CD4-positive, alpha-beta T cell treated with Interleukin-6 at 100 ng/mL for 8 hours (primary cell): ENCODE measurements at places on chromosomes 7 and 10.
A peak's percentile ranks its signal among the peaks of the same experiment; 100 is the strongest.

- DNase-seq, result peak; percentile 49
Measured at GRCh38 chr10:110498087-110498981, 627 bp downstream of the DUSP5 start.

GRCh38 chr7:131932271-131932670 lies 375.8 kb upstream of the PODXL start:
- no peak for DNase-seq

- DNase-seq, result no peak
Measured at GRCh38 chr7:122315507-122316466, 11.2 kb upstream of the FEZF1 start.

DNA sequence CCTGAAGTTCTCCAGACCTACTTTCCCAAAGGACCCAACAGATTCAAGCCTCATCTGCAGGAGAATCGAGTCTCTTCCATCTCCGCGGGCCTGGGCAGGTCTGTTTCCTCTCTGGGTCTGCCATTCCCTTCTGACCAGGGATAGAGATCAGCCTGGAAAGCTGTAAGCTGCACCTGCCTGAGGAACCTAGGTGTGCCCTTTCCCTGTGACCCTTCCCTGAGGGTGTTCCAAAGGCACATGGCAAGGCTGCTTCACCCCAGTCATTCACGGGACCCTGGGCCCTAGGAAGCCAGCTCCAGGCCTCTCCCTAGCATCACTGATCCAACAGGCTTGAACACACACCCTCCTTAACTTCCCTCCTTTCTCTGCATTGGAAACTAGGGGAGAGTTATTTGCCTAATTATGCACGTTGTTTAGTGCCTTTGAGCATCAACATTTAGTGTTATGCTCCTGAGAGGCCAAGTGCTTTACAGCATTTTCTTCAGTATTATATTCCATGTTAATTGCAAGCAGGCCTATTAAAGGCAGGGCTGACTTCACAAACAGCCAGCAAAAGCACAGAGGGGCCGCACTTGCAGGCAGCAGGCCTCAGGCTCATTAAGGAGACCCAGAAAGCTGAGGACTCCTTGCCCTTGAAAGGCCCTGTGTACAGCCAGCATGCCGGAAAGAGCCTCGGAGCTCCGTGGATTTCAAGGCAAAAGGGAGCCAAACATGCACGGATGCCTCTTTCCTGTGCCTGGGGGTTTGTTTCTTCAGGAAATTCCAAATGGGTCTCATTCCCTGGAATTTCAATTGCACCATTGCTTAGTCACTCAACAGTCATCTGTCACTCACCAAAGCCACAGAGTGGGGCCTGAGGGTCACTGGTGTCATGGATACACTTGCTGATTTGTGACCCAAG lies 91.0 kb upstream of the FAM20C start:
- no peak for DNase-seq

DNA sequence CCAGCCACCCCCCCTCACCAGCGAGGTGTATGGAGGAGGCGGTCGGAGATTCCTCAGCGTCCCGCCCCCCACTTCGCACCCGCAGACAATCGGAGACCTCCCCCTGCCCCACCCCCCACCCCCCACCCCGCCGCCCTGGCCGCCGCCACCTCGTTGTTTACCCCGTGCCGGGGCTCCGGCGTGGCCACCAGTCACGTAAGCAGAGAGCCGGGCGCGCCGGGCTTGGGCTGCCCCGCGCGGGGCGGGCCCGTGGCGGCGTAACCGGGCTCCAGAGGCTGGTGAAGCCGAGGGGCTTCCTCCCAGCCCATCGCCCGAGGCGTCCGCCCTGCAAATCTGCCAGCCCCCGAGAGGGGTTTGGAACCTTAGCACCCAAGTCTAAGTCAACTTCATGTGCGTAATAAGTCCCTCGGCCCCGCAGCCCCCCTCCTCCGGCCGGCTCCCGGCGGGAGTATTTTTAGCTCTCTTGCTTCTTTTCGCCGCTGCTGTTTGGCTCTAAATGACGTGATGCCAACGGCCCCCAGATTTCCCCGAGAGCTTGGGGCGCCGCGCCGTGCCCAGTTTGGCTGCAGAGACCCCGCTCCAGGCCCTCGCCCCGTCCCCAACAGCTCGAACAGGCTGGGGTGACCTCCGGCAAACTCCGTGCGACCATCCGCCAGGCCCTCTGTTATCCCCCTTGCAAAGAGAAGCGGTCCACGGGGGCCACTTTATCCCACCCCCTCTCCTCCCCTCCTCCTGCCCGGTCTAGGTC lies 2.7 kb downstream of the MXI1 start:
- no peak for DNase-seq

- no peak for DNase-seq
Measured at GRCh38 chr10:57844387-57844998, 423.2 kb downstream of the IPMK start.

GRCh38 chr10:47402641-47403301 lies 18.7 kb upstream of the ZNF488 start:
- DNase-seq, result no peak

- no peak for DNase-seq
Measured at GRCh38 chr10:111109501-111110242, 32.8 kb downstream of the ADRA2A start.

DNA sequence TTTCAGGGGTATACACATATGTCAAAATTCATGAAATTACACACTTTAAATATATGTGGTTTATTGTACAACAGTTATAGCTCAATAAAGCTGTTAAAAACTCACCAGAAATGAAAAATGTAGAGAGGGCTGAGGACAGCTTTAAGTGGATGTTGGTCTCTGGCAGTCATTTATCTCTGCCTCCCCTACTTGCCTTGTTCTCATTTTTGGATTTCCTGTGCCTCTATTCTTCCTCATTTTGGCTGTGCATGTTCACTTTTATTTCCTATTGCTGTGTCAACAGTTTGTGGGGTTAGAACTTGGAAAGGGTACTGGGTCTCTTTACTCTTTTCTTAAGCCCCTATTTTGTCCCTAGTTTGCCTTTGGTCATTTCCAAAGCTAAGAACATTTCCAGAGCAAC lies 18.6 kb upstream of the MEST start:
- DNase-seq, result no peak

DNA sequence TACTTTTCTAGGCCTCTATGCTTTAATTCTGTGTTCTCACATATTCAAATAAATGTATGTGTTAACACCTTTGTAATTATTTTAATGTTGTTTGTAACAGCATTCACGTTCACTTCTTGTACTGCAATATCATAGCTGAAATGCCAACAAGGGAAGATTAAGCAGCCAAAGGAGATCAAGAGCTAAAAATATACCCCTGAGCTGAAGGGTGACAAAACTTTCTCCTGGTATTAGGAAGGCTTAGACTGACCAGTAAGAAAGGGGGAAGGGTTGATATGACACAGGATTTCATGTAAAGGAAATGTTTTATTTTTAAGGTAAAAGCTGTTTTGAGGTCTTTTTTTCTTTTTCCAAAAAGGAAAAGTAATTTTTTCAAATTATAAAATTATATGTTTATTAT lies 40.4 kb upstream of the VDAC2 start:
- no peak for DNase-seq

DNA sequence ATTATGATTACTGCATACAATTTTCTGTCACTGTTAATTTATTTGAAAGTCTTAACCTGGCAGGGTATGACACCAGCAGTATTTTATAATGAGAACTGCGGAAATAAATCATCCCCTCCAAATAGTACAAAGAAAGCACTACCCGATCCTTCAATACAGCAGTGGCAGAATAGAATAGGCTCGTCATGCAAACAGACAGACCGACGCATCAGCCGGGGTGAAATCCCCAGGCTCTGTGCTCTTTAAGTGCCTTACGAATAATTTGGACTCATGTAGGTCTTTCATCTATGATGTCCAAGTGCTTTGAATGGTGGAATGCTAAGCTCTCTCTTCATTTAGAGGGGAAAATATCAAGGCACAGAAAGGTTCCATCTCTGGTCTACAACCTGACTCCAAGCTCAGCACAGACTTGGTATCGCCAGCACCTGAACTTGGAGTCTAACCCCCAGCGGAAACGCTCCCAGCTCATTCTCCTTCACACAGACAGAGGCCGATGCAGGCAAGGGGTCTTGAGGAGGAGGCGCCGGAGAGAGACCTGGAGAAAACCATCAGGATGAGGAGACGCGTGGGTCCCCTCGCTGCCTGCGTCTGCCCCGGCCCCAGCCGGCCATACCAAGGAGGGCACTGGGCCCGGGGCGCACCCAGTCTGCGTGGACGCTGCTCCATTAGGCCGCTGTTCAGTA lies 568.1 kb upstream of the MKI67 start:
- DNase-seq, result no peak

- DNase-seq, result no peak
Measured at GRCh38 chr7:132696332-132696731, 120.1 kb upstream of the PLXNA4 start.

DNA sequence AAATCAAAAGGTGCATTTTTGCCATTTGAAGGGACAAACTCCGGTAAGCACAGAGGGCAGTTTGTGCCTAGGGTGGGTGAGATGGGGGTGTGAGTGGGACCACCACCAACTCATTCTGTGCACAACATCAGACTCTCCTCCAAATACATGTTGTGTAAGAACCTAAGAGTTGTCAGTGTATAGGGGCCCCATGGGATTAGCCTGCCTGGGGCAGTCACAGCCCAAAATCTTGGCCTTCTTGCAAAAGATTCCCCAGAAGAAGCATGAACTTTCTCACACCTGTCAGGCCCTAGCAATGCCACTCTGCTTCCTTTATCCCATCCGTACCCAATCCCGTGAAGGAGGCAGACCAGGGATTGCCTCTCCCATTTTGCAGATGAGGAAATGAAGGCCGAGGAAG lies 47.1 kb upstream of the NANOS1 start:
- DNase-seq, result no peak

DNA sequence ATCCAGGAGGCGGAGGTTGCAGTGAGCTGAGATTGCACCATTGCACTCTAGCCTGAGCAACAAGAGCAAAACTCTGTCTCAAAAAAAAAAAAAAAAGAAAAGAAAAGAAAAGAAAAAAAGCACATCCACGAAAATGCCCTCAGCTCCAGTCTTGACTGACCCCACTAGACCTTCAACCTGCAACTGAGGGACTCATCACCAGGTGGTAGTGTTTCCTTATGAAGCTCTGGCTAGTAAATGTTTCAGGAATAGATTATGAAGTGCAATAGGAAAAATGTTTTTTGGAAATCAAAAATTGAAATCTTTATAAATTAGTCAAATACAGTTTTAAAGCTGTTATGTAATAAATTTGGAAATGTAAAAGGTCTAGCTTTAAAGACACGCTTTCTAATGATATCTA lies 22.4 kb downstream of the TLL2 start:
- no peak for DNase-seq

- peak; percentile 40 for DNase-seq
Measured at GRCh38 chr10:71712572-71713134, 6.9 kb downstream of the C10orf105 start.

GRCh38 chr7:139842401-139843210 lies 13.5 kb downstream of the TBXAS1 start:
- no peak for DNase-seq
